NT2/D1 (cell line): ENCODE measurements at places on chromosomes 4 and X.

- DNase-seq: no peak
These were observed 8.9 kb downstream of the POLA1 start for GRCh38 chrX:24702362-24703184.

GRCh38 chr4:112593438-112594133 lies 43.1 kb downstream of the ZGRF1 start:
- DNase-seq: no peak

GRCh38 chrX:97790850-97791249 lies 907.1 kb downstream of the RPA4 start:
- DNase-seq: no peak

DNA sequence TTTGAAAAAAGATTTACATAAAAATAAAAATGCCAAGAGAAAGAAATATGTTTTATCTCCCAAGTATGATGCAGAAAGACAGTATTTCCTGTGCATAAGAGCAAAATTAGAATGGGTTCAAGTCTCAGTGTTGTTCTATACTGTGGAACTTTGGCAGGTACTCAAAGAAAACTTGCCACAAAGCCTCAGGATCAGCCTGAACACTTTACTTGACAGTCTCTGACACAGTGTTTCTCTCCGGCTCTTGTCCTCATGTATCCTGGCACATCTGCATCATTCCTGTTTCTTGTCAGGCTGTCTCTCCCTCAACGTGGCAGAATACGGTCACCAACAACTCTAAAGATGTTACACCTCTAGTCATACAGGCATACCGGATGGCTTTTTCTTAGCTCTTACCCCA lies 273.7 kb downstream of the ARHGAP24 start:
- no peak for DNase-seq

DNA sequence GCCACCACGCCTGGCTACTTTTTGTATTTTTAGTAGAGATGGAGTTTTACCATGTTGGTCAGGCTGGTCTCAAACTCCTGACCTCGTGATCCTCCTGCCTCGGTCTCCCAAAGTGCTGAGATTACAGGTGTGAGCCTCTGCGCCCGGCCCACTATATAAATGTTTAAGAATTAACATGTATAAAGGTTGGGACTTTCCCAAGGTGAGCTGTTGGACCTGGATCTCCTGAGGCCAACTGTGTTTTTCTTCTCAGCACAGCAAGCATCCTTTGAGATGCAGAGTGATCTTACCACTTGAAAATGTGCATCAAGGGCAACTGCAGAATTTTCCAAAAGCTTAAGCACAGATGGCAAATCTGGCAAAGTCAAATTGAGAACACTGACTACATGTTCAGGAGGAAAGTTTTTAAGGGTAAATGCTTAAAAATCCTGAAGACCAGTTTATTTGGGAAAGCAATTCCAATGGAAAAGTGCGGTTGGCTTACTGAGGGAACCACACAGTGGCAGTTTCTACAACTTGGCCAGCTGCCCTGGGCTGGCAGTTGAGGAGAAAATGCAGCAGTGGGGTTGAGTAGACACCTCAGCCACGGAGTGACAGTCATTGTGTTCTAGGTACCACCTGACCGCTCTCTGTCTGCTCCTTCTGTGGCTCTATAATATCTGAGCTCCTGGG lies 168.9 kb downstream of the CBR4 start:
- no peak for DNase-seq

DNA sequence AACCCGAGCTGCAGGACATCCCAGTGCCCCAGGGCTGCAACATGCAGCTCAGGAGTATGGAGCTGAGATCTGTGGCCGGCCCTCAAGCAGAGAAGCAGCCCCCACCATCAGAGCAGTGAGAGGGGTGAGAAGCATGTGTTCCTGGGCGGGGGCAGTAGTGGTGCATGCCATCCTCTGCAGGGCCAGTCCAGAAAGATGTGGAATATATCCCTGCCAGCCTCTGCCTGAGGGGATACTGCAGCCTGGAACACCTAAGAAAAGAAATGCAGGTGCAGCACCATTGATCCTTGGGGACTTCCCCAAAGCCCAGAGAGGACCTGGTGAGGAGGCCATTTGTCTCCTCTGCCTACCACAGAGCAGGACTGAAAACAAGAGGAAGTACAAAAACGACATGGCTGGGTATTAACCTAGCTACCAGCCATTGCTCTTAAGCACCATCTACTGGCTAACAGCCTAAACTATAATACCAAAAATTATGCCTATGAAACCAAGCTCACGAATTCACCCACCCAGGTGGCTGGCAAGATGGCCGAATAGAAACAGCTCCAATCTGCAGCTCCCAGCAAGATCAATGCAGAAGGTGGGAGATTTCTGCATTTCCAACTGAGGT lies 158.8 kb downstream of the ADGRA3 start:
- DNase-seq: no peak

GRCh38 chrX:43644124-43644701 lies 11.9 kb upstream of the MAOA start:
- no peak for DNase-seq

DNA sequence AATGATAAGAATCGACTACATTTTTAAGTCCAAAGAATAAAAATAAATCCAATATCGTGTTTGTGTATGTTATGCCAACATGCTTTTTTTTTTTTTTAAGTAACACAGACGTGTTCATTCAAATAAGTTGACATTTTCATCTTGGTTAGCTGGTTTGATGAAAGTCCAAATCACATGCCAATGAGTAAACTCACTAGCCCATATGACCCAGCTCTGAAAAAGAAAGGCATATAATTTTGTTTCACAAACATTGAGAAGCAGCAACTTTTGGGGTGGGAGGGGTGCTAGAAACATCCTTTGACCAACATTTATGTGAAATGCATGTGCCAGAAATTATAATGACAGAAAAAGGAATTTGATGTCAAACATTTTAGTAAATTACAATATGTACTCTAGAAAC lies 61.6 kb upstream of the SPP1 start:
- no peak for DNase-seq

DNA sequence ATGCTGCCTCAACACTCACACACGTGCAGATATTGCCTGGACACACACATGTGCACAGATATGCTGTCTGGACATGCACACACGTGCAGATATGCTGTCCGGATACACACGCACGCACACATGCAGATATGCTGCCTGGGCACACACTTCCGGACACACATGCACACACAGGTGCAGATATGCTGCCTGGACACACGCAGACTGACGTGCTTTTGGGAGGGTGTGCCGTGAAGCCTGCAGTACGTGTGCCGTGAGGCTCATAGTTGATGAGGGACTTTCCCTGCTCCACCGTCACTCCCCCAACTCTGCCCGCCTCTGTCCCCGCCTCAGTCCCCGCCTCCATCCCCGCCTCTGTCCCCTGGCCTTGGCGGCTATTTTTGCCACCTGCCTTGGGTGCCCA lies 14.7 kb downstream of the FGFRL1 start:
- no peak for DNase-seq

DNA sequence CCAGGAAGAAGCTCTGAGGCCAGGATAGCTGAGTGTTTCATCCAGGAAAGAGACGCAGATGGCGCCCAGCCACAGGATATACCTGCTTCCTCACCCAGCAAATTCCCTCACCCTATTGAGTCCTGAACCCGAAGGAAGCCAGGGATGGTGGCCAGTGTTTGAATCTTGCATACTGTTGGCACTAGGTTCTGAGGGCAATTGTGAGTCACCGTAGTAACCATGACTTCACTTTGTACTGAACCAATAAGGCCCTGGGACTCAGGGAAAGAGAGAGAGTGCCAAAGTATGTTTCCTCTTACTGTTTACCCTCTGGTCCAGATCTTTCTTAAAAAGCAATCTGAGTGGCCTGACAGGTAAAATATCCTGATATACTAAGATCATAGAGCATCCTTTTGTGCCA lies 25.6 kb upstream of the SMIM10L2A start:
- no peak for DNase-seq

- no peak for DNase-seq
These were observed 169.4 kb downstream of the ZNF674 start for GRCh38 chrX:46375831-46376230.

DNA sequence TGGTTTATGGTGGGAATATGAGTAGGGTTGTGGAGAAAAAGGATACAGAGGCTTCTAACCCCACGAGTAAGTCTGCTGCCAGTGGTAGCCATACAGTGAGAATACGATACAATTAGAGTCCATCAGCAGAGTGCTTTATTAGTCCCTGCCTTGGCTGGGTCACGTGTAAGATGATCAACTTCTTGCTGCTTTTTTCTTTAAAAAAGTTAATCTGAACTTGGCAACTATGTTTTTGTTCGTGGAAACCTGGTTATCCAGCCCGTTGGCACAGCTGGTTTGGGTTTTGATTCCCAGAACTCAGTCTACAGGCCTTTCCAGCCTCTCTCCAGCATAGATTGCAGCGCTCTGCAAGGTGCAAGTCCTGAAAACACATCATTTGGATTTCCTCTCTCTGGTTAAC lies 53.1 kb upstream of the LSM6 start:
- no peak for DNase-seq

DNA sequence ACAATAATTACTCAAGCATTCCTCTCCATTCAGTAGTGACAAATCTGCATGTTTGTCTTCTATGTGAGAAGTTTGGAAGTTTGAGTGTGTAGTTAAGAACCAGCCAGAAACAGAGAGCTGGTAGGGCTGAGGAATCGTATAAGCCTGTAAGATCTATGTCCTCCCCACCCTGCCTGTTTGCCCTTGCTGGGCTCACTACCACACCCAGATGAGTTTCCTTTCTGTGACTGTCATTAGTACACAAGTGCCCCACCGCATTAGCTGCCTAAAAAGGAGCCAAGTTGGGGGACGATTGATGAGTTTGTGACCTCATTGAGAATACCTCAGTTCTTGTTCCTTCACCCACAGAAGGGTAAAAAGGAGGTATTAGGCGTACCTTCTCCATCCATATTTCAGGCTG lies 28.3 kb downstream of the DOCK11 start:
- DNase-seq: no peak

- DNase-seq: no peak
These were observed 62.6 kb downstream of the CHIC2 start for GRCh38 chr4:54001668-54002365.

GRCh38 chrX:20237864-20238263 lies 28.8 kb downstream of the RPS6KA3 start:
- DNase-seq: no peak

GRCh38 chr4:122992641-122993040 lies 70.2 kb upstream of the NUDT6 start:
- DNase-seq: no peak

DNA sequence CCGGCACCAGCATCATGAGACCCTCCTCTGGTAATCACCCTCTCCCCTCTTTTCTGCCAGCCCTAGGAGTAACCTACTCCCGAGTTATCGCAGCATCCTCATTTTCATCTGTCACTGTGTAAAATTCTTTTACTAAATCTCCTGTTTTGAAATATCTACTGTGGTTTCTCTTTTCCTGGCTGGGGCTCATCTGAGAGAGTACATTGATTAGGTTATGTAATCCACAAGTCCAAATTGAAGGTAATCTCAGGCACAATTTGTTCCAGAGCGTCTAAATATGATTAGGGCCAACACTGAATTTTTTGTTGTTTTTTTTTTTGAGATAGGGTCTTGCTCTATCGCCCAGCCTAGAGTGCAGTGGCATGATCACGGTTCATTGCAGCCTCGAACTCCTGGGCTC lies 142.4 kb downstream of the SMIM20 start:
- DNase-seq: no peak

DNA sequence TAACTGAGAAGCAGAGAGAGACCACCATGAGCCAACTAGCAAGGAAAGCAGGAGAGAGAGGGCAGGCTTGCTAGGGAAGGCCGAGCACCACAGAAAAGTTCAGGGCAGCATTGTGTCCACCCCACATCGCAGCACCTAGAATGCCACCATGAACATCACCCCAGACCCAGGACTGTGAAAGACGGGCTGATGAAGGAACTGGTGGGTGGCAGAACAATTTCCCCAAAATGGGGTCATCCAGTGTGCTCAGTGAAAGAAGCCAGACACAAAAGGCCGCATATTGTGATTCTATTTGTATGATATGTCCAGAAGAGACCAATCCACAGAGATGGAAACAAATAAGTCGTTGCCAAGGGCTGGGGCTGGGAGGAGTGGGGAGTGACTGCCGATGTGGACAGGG lies 16.8 kb downstream of the PNMA6E start:
- no peak for DNase-seq

DNA sequence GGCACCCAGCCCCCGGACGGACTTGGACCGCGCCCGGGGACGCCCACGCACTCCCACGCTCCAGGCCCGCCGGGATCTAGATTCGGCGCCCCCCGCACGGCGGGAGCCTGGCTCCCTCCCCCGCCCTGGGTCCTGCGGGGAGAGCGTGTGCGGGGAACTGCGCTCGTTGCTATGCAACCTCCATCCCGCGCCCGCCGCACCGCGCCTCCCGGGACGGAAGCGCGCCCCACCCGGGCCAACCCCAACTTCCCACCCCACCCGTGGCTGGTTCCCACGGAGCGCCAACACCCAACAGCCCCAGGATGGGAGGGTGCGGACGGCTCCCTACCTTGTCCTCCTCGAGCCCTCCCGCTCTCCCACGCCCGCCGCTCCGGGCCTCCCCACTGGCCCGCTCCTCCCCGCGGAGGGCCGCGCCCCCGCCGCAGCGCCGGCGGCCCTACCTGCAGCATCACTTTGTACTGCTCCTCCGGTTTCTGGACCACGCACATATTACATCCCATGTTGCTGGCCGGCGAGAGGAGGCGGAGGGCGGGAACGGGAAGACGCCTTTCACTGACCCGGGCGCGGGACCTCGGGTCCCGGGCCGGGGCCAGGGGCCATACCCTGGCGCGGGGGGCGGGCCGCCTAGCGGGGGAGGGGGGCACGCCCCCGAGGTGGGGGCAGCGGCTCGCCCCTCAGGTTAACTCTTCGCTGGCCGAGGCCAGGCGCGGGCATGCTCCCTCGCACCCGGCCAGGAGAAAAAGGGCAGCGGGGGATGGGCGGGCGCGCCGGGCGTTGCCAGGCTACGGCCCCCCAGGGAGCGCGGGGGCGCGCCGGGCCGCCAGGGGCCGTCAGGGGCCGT lies at the start of gene PDZD4:
Gene PDZD4 (minus strand): TSS at position 746 of the 841 bp plus-strand sequence. CDS start 246 bp downstream, at position 500.
- no peak for DNase-seq

DNA sequence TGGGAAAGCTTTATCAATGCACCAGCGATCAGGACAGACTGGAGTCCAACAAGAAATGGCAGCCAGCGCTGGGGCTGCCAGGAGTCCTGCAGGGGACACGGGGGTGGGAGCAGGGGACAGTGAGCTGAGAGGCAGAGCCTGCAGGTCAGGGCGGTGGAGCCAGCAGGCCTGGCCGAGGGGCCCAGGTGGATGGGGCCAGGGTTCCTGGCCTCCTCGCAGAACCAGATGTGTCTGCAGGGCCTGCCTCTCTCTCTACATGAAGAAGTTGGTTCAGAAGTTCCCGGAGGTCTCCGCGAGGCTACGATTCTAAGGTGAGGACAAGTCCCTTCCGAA lies 63.6 kb downstream of the CPZ start:
- no peak for DNase-seq

DNA sequence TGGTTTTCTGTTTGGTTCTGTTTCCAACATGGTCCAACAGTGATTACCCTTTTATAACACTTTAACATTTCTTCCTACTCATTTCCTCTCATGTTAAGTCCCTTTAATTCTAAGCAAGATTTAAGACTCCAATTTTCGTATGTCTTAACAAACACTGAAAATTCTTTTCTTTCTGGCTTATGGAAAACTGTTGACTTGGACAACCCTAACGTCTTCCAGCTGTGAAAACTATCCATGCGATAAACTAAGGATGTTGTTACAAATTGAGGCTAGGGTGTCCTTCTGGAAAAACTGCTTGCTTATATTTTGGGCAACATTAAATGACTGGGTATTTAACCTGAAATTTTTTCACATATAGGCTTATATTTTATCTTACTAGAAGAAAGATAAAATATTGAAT lies 33.9 kb upstream of the RTL3 start:
- DNase-seq: no peak
